Activated naive CD8-positive, alpha-beta T cell treated with anti-CD3 and anti-CD28 coated beads, Interleukin-2, amount 50 U/mL, for 24 hours (primary cell): ENCODE measurements at places on chromosomes 3 and 15.

DNA sequence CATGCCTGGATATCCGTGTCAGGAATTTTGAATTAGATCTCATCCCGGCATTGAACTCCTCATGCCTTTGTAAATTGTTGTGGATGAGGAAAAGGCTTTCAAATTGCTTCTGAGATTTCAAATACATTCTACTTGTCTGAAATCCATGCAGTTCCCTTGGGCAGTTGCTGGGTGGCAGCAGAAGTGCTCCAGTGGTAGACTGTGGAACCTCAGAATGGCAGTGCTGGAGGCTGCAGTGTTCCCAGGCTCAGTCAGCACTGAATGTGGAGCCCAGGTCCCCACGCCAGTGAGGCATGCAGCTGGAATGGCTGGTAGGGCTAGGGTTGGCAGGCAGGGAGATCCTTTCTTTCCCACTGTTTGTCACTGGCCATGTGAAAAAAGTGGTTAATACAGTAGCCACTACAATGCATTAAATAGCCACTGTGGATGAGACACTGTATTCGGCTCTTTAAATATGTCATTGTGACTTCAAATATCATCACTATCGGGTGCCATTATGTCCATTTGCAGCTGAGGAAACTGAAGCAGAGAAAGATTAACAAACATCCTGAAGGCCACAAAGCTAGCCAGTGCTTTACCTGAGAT is 98.6 kb downstream of the TPRG1 start:
- DNase-seq, result peak; percentile 24
- H3K27me3 ChIP-seq, result no peaks in the 10 kb centered on the region
- H3K4me1 ChIP-seq, result peaks cover 12% of the 10 kb centered on the region
- no peaks in the 10 kb centered on the region for H3K36me3 ChIP-seq
- no peak overlapping the region for H3K4me3 ChIP-seq

- H3K27ac ChIP-seq, result no peak overlapping the region
- no peaks in the 10 kb centered on the region for H3K4me1 ChIP-seq
- peaks cover 12% of the 10 kb centered on the region for H3K27me3 ChIP-seq
- no peak for DNase-seq
- H3K4me3 ChIP-seq, result no peak overlapping the region
These were observed 116.5 kb downstream of the NEK10 start for GRCh38 chr3:27252646-27253045.

GRCh38 chr3:33940149-33940548 is 141.7 kb downstream of the PDCD6IP start:
- no peak overlapping the region for H3K4me3 ChIP-seq
- H3K36me3 ChIP-seq, result no peaks in the 10 kb centered on the region
- DNase-seq, result peak; percentile 10
- H3K27me3 ChIP-seq, result peaks cover 11% of the 10 kb centered on the region

DNA sequence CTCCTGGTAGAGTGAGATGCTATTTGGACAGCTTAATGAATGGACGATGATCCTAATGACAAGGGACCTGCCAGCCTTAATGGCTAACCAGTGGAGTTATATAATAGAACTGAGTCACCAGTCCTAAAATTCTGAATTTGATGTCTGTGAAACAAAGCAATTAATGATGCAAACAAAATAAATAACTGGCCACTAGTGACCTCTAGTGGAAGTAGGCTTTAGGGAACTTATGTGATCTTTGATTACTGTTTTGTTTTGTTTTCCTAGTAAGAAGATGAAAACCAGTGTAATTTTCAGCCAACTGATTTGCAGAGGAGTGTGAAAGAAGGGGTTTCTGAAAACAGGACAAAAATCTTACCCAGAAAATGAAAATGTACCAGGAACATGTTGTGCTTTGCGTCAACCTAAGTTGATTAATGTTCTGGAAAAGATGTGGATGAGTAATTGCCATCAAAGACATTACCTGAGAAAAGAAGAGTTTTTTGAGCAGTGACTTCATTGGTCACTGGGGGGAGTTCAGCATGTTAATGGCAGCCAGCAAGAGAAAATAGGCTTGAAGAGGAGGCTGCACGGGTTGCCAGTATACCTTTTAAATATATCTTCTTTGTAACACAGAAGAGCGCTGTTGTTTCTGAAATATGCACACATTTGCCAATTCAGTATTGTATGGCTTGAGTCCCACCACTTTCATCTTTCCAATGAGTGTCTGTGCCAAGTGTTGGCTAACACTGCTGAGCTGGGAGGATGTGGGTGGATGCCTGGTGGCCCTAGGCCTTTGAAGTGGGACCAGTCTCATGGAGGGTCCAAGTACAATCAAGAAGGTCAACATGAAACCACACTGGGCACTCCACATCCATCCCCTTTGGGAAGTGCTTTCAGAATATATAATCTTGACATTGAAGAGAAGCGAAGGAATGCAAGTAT is 9.3 kb downstream of the VEPH1 start:
- no peaks in the 10 kb centered on the region for H3K36me3 ChIP-seq
- H3K27me3 ChIP-seq, result peaks cover 18% of the 10 kb centered on the region
- H3K4me3 ChIP-seq, result no peak overlapping the region
- no peak for DNase-seq
- no peaks in the 10 kb centered on the region for H3K4me1 ChIP-seq

GRCh38 chr3:71309342-71309741 is 274.2 kb downstream of the FOXP1 start:
- peak overlapping the region; percentile 83 for H3K27ac ChIP-seq
- H3K4me3 ChIP-seq, result peak overlapping the region; percentile 71
- DNase-seq, result peak; percentile 59

DNA sequence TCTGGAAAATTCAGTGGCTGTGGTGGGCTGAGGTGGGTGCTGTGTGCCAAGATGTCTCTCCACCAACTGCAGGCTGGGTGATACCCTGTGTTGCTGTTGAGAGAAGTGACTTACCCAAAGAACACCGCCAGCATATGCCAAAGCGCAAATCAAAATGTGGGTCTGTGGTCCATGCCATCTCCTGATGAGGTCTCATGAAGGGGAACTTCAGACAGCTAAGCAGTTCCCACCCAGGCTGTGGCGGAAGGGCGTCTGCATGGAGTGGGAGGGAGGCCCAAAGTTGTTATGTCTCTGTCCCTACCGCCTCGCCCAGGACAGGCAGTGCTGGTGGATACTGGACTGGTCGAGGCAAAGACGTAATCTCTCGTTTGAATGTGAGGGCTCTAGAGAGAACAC is 70.9 kb upstream of the PLXNA1 start:
- H3K4me3 ChIP-seq, result peak overlapping the region; percentile 53
- no peaks in the 10 kb centered on the region for H3K27me3 ChIP-seq
- H3K36me3 ChIP-seq, result peaks cover 27% of the 10 kb centered on the region
- DNase-seq, result no peak
- H3K4me1 ChIP-seq, result peaks cover 53% of the 10 kb centered on the region

DNA sequence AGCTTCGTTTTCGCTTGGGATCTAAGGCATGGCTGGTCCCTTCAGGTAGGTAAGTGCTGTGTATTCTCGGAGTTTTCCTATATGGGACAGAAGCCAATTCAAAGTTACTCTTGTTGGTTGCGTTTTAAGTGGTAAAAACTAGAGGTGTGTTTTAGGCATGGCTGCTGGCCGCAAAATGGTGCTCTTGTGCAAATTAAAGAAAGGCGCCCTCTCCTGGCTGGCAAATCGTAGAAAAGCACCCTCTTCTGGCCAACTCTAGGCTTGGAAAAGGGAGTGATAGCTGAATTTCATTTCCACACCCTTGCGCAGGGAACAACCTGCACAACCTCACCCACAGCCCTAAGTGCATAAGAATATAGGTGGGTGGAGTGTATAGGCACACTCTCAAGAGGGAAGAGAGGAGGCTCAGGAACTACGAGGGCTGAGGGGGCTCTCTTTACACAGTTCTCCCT is 23.5 kb downstream of the DRD3 start:
- DNase-seq, result peak; percentile 39
- peaks cover 15% of the 10 kb centered on the region for H3K4me1 ChIP-seq
- H3K36me3 ChIP-seq, result no peaks in the 10 kb centered on the region
- peaks cover 3% of the 10 kb centered on the region for H3K27me3 ChIP-seq

GRCh38 chr3:98617841-98618240 is 24.4 kb upstream of the CPOX start:
- H3K27me3 ChIP-seq, result no peaks in the 10 kb centered on the region
- H3K36me3 ChIP-seq, result no peaks in the 10 kb centered on the region
- no peak overlapping the region for H3K4me3 ChIP-seq
- H3K27ac ChIP-seq, result no peak overlapping the region
- DNase-seq, result no peak

DNA sequence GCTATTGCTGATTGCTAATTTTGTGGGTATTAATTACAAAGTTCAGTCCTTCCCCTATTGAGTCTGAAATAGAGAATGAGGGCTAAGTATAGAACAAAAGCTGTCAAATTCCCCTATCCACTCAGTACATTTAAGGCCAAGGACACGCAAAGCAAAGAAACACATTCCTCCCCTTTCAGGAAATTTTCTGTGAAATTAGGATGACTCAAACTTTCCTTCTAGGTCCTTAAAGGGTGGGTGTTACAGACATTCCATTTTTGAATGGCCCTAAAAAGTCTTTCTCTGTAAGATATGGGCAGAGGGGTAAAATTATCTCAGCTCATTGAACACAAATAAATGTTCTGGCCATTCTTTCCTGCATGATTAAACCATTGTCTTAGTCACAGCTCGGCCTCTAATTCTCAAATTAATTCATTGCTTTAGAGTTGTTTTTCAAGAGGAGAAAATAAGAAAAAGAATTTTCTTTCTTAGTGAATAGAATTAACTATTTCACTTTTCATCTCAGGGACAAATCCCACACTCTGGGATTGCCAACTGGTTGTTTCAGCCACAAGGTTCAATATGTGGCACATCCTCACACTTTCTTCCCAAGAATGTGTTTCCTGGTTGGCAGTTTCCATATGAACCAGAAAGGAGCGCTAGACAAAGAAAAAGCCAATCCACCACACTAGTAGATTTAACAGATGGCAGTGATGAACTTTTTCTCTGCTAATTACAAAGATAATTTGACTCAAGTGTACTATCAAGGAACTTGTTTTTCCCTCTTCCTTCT is 424.1 kb downstream of the ZNF385D start:
- H3K27me3 ChIP-seq, result no peaks in the 10 kb centered on the region
- H3K27ac ChIP-seq, result no peak overlapping the region
- peaks cover 7% of the 10 kb centered on the region for H3K4me1 ChIP-seq
- no peak overlapping the region for H3K4me3 ChIP-seq

- no peak for DNase-seq
- peaks cover 52% of the 10 kb centered on the region for H3K4me1 ChIP-seq
- H3K36me3 ChIP-seq, result peaks cover 9% of the 10 kb centered on the region
- H3K27ac ChIP-seq, result peak overlapping the region; percentile 56
These were observed 1.9 kb downstream of the RUBCN start for GRCh38 chr3:197734667-197735318.

DNA sequence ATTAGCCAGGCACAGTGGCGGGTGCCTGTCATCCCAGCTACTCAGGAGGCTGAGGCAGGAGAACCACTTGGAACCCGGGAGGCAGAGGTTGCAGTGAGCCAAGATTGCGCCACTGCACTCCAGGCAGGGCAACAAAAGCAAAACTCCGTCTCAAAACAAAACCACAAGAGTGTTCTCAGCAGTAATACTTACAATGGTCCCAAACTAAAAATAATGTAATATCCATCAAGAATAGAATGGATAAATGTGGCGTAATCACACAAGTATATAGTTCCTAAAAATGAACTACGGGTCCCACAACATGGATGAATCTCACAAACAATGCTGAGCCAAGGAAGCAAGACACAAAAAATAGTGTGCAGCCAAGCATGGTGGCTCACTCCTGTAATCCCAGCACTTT is 39.2 kb downstream of the STAG1 start:
- H3K4me1 ChIP-seq, result peaks cover 23% of the 10 kb centered on the region
- no peaks in the 10 kb centered on the region for H3K27me3 ChIP-seq
- H3K27ac ChIP-seq, result no peak overlapping the region
- DNase-seq, result no peak
- no peak overlapping the region for H3K4me3 ChIP-seq

- no peak overlapping the region for H3K4me3 ChIP-seq
- no peak overlapping the region for H3K27ac ChIP-seq
- DNase-seq, result no peak
- peaks cover 9% of the 10 kb centered on the region for H3K4me1 ChIP-seq
These were observed 72.6 kb upstream of the IL12A start for GRCh38 chr3:159916052-159916451.

DNA sequence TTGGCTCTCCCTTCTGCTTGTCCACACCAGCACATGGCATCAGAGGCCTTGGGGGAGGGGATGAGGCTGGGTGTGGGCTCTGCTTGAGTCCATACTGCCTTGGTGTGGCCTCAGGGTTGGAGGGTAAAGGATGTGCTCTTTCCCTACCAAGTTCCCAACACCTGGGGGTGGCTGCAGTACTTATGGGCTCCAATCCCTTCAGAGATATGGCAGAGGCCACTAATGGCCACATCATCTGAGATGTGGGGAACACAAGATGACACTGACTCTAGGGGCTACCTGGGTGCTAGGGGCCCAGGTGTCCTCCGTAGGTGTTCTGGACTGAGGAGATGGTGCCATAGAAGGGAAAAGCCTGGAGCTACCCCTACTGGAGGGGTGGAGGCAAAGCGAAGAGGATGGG is 6.9 kb downstream of the CXCR6 start:
- H3K27ac ChIP-seq, result no peak overlapping the region
- peaks cover 2% of the 10 kb centered on the region for H3K27me3 ChIP-seq
- H3K4me3 ChIP-seq, result no peak overlapping the region

- no peak for DNase-seq
- H3K36me3 ChIP-seq, result peaks cover 19% of the 10 kb centered on the region
These were observed 65.9 kb upstream of the MYO5C start for GRCh38 chr15:52361494-52361893.

DNA sequence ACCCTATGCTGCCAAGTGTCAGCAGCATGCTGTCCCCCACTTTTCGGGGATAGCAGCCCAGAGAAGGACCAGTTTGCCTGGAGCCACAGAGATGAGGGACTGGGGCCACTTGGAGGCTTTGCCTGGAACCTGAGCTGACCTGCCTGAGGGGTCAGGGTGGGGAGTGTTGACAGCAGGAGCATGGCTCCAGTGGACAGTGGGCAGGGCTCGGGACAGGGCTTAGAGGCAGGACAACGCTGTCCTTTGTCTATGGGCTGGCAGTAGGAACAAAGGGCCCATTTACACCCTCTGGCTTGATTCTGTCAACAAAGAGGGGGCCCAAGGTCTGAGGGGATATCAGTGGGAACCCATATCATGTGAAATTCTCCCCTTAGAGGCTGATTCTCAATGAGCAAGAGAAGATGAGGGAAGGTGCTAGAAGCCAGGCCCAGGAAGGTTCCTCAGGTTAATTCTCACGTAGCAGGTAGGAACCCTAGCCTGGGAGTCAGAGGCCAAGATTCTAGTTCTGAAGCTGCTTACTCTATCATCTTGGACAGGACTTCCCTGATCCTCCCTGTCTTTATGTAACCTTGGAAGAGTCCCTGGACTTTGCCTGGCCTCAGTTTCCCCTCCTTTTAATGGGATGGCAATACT is 29.7 kb upstream of the HHATL start:
- no peaks in the 10 kb centered on the region for H3K4me1 ChIP-seq
- H3K27me3 ChIP-seq, result no peaks in the 10 kb centered on the region
- no peak overlapping the region for H3K27ac ChIP-seq
- no peak overlapping the region for H3K4me3 ChIP-seq

DNA sequence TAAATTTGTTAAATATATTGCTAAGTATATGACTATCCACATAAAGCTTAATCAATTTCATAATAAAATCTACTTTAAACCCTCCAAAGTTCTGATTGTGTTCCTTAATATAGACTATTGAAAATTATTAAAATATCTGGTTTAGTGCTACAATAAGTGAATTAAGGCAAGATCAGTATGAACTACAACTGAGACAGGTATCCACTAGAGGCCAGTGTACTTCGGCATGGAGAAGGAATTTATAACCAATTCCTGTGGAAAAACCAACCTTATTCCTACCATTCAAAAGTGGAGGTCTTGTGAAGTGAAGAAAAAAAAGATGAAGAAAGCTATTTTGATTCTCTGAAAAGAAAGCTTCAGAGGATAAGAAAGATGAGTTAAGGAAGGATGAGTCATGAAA is 237.7 kb downstream of the SUCLG2 start:
- H3K4me1 ChIP-seq, result no peaks in the 10 kb centered on the region
- H3K36me3 ChIP-seq, result peaks cover 51% of the 10 kb centered on the region
- DNase-seq, result no peak
- H3K27ac ChIP-seq, result no peak overlapping the region
